ENCODE measurements at places on chromosomes 16 and 17. TPM values are rescaled to one million over a fixed set of nuclear protein-coding genes. Genes with fewer than 3 reads are reported as not detected.

- peak; percentile 21 for DNase-seq
Observed at GRCh38 chr16:27429330-27429871, 27.4 kb downstream of the IL21R start.

KRTAP4-4 gene
- not detected for total RNA-seq

- DNase-seq, result no peak
Observed at GRCh38 chr16:14057878-14058382, 13.2 kb upstream of the MRTFB start.

DNA sequence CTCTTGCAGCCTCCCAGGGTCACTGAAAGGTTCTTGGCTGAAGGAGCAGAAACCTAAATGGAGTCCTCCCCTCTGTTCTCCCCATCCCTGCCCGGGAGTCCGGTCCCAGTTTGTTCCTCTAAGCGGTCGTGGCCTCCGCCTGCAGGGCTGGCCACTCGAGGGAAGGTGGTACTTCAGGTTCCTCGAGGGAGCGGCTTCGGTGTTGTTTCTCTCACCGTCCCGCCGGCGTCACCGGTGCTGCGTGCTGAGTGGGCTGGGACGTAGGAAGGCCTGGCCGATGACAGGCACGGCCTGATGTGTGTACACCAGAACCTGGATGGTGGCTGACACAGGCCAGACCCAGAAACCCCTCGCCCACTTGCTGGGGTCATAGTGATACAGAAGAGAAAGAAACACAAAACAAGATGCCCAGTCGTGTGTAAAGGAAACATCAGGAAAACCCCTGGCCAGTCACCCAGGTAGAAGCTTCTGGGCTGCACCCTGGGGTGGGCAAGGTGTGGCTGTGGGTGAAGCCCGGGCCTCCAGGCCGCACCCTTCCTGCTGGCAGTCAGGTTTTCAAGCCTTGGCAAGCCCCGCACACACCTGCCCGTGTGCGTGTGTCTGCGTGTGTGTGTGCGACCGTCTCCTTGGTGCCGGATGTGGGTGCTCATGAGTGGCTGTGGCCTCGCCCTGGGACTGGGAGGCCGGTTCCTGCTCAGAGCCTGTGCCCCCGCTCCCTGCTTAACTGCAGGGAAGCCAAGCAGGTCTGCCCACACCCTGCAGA, 52.0 kb downstream of the BAIAP2 start:
- DNase-seq, result no peak

DNA sequence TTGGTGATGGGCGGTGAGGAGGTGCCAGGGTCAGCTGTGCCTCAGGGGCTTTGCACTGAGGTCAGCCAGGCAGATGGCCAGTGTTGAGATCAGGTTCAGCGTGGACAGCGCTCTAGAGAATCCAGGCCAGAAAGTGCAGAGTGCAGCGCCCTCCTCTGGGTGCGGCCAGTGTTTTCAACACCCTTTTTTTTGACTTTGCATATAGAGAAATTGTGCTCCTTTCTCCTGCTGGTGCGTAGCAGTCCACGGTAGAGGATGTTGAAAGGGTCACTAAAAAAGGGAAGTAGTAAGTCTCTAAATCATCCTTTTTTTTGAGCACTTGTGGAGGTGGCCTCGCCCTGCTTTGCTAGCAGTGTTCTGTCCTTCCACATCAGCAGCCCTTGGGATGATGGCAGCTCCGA, 53.9 kb downstream of the BANP start:
- DNase-seq, result peak; percentile 20

ITGAX gene
- 4.4 TPM for total RNA-seq

DNA sequence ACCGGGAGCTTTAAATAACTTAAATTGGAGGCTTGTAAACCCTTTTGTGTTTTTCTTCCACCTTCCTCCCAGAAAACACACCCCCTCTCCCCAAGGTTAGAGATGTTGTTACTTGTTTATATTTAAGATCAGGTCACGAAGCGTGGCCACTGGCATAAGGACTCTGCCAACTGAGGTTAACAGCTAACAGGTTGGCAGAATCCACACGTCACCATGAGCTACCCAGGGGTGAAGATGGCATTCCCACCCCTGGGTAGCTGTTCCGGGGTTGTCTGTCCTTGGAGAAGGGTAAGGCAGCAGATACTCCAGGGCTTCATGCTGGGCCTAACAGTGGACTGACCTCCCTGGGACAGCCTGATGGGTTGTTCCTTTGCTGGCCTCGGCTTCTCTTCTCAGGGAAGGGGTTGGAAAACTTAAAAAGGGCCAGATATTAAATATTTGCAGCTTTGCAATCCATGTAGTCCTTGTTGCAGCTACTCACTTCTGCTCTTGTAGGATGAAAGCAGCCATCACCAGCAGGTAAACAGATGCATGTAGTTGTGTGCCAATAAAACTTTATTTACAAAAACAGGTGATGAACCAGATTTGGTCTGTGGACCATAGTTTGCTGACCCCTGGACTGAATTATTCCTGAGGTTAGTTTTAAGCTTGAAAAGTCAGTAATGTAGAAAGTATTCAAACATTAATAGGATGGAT, 148.6 kb downstream of the MSI2 start:
- DNase-seq, result no peak

DNA sequence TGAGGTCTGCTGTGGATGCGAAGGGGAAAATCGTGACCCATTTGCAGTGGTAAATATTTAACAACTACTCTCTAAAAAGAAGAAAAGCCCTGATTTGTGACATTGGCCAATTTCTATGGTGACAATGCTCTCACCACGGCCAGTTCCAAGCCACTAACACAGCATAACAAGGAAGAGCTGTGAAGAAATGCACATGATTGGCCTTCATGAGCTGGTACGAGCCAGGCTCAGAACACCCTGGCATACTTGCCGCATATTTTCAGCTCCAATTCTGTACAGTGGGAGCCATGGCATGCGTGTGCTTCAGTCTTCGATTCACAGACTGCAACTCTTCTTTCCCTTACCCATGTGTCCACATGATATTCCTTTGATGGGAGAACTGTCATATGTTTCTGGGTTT, 363.9 kb upstream of the CDH5 start:
- DNase-seq, result no peak

TBC1D3K gene
- not detected for total RNA-seq

- DNase-seq, result no peak
Observed at GRCh38 chr16:54289242-54289944, 2.8 kb upstream of the IRX3 start.

- peak; percentile 7 for DNase-seq
Observed at GRCh38 chr16:48420437-48420836, 35.2 kb upstream of the SIAH1 start.

DNA sequence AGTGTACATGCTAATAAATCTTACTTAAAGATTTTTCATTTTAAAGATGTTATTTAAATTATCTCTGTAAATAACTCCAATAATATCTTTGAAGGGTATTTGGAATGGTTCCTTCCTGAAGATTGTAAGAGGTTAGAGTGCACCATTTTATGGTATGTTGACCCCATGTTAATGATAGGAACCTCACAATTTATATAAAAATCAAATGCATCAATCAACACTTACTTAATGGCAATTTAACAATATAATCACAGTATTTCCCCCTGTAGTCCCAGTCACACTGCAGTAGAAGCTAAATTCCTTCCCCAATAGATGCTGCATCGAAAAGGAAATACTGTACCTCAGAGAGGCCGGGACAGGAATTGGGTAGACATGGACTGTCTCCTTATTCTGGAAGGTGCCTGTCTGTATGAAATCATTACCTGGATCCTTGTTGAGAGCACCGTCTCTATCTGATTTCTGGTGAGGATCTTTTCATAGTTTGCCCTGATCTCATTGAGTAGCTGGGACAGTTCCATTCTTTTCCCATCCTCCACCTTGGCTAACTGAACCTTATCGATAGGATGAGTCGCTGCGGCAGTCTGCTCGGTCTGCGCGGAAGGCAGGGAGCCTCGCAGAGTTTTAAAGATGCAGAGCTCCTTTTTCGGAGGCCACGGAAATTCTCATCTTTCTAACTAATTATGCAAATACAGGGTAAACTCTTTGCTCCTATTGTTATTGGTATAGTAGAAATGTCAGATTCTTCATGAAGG, at the start of gene KRT222:
KRT222 (minus strand) TSS at position 596 of the 752 bp plus-strand sequence; CDS start at position 518, 78 bp downstream.
- DNase-seq, result no peak

GRCh38 chr16:57798953-57799599, 3.2 kb downstream of the KIFC3 start:
- no peak for DNase-seq

DNA sequence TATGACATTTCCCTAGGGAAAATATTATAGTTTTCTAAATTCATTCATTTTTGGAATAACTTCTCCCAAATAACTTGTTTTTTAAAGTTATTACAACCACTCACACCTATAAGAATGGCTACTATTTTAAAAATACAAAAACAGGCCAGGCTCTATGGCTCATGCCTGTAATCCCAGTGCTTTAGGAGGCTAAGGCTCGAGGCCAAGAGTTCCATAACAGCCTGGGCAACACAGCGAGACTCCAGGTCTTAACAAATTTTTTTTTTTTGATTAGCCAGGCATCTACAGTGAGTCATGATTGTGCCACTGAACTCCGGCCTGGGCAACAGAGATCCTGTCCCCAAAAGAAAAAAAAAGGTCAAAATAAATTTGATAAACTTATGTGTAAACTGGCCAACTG, 43.6 kb upstream of the YPEL2 start:
- DNase-seq, result no peak

DNA sequence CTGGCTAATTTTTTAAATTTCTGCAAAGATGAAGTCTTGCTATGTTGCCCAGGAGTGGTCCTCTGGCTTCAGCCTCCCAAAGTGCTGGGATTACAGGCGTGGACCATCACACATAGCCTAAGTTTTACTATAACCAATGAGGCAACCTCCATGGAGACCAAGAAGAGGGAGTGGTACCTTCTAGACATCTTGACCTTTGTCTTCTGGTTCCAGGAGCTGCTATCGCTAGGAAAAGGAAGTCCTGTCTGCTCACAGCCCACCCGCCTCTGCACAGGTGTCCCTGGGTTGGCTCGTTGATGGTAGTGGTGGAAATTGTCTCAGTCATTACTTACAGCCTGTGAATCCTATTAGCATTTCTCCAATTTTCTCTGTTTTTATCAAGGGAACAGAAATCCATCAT, 169.7 kb downstream of the PRKCA start:
- no peak for DNase-seq

SNF8 gene
- 87.5 TPM for total RNA-seq

EVPLL gene
- not detected for total RNA-seq

- DNase-seq, result peak; percentile 51
Observed at GRCh38 chr16:56607109-56607618, 1.2 kb upstream of the MT2A start.

- peak; percentile 26 for DNase-seq
Observed at GRCh38 chr16:53159781-53160436, 105.1 kb downstream of the CHD9 start.

DNA sequence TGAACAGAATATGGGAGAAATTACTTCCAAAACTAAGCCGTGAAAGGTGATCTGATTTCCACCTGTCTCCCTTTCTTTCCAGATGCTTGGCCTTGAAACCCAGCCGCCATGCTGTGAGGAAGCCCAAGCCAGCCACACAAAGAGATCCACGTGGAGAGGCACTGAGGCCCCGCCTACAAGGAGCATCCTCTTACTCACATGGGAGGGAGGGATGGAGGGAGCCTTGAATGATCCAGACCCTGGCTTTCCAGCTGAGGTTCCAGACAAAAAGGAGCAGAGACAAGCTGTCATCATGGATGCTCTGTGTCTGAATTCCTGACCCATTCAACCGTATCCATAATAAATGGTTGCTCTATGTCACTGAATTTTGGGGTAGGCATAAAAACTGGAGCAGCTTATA, 48.9 kb upstream of the HAPSTR1 start:
- DNase-seq, result no peak

MT4 gene
- not detected for total RNA-seq

DNA sequence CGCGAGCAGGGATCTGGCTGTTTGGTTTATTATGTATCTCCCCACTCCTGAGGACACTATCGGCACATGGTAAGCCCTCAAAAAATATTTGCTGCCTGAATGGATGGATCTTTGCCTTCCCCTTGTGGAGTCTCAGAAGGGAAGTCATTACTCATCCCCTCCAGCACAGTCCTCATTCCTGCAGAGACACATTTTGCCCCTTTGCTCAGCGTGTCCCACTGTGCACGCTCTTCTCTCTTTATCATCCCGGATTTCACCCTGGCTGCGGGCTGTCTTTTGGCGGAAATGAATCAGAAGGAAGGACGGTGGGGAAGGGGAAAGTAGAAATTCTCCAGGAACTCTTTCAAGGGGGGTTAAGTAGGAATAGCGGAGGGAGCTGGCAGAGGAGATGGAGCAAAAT, 125.2 kb upstream of the CDC42EP4 start:
- no peak for DNase-seq

GRCh38 chr17:78263736-78264340, 32.4 kb downstream of the TMEM235 start:
- DNase-seq, result no peak

DNA sequence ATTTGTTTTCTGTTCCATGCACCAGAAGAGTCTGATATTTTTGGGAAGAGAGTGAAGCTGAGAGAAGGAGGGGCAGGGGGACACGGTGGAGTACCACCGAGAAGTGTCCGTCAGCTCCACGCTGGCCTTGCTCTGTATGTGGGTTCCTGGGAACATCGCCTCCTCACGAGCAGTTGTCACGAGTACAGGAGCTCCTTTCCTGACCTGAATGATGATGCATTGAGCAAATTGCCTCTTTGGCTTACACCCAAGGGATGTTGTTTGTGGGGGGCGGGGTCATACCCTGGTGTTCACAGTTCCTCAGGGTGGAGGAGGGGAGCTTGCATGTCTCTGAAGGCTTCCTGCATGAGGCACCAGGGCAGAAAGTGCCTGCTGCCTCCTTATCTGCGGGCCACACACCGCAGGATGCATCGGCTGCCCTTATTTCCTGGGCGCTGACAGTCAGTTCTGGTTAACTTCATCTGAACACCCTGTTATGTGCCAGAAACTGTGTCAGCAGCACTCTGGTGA, 36.2 kb downstream of the RGS9 start:
- peak; percentile 83 for DNase-seq

GRCh38 chr17:30568117-30568430, 90.9 kb downstream of the GOSR1 start:
- no peak for DNase-seq

GRCh38 chr16:66247516-66248481, 118.7 kb upstream of the CDH5 start:
- DNase-seq, result no peak

- DNase-seq, result no peak
Observed at GRCh38 chr17:50690887-50691549, 16.7 kb downstream of the ANKRD40 start.

GRCh38 chr16:64522548-64522947, 599.3 kb downstream of the CDH11 start:
- no peak for DNase-seq

Measured in activated CD8-positive, alpha-beta T cell treated with anti-CD3 and anti-CD28 coated beads for 36 hours (primary cell).